Activated CD4-positive, alpha-beta T cell treated with anti-CD3 and anti-CD28 coated beads, Interleukin-2, amount 50 U/mL, for 4 hours (primary cell): ENCODE measurements at places on chromosomes 4 and X.
A peak's percentile ranks its signal among the peaks of the same experiment; 100 is the strongest.

DNA sequence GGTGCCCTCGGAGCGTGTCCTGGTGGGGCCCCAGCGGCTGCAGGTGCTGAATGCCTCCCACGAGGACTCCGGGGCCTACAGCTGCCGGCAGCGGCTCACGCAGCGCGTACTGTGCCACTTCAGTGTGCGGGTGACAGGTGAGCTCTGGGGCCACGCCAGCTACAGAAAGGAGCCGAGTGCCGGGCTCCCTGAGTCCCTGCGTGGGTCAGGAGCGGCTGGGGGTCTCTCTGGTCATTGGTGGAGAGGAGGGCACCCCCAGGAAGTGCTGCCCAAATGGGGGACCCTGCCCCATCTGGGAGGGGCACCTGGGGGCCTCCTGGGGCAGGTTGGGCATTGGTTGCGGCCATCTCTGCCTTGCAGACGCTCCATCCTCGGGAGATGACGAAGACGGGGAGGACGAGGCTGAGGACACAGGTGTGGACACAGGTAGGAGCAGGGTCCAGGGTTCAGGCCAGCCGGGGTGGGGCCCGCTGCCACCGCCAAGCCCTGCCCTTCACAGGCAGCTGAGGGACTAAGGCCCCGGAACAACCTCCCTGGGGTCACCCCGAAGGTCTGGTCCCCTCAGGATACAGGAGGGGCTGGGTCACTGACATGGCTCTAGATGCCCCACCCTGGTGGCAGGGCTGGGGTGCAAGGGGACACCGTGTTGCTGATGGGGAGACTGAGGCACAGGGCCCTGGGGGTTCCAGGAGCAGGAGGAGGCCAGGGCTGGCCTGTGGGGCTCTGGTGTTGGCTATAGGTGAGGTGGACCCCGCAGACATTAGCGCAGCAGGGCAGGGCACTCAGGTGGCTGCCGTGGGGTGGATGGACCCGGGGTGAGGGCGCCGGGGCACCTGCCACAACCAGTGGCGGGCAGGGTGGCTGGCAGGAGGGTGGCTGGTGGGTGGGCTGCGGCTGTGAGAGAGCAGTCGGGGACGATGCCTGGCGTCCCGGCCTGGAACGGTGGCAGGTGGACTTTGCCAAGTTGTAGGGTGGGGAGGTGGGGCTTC lies 6.6 kb downstream of the FGFR3 start:
- no peak for DNase-seq

- DNase-seq: no peak
Observed at GRCh38 chr4:6699903-6700302, 6.2 kb downstream of the S100P start.

DNA sequence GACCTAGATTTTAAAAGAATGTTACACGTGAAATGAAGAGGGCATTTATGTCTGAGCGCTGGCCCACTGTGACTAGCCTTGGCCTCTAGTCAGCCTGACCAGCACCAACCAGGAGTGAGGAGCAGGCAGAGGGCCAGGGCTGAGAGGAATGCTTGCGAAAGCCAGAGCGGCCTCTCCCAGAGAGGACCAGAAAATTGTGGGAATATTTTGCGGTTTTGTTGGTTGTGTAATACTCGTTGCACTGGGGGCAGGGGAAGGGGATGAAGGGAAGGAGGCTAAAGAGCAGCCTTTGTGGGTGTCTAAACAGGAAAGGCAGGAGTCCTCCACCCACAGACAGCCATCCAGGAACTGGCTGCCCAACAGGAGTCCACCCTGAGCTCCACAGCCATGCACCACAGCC lies 3.8 kb downstream of the GABRE start:
- DNase-seq: no peak

DNA sequence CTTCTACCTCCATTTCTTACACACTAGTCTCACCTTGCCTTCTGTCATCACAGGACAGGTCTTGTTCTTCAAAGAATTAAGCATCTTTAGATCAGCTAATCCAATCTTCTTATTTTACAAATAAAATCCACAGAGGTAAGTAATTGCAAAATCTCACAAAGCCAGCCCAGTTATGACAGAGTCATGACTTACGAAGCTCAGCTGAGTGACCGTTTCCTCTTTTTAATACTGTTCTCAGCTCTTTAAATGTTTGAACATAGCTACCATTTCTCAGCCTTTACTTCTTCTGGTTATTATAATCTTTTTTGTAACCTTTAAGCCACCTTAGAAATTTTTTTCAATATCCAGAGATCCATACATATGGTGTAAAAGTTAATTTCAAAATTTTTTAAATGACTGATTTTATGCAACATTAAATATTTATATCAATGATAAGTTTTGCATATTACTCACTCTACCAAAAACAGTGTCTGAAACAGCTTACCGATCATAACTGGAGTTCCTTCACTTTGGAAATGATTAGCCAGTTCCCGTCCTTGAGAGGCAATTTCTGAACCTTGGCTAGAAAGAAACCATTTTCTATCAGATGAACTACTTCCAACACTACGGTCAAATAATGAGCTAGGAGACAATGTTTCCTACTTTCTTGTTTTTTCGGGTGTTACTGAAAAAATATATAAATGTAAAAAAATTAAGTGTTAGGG lies 8.8 kb downstream of the ANKRD37 start:
- DNase-seq: no peak

DNA sequence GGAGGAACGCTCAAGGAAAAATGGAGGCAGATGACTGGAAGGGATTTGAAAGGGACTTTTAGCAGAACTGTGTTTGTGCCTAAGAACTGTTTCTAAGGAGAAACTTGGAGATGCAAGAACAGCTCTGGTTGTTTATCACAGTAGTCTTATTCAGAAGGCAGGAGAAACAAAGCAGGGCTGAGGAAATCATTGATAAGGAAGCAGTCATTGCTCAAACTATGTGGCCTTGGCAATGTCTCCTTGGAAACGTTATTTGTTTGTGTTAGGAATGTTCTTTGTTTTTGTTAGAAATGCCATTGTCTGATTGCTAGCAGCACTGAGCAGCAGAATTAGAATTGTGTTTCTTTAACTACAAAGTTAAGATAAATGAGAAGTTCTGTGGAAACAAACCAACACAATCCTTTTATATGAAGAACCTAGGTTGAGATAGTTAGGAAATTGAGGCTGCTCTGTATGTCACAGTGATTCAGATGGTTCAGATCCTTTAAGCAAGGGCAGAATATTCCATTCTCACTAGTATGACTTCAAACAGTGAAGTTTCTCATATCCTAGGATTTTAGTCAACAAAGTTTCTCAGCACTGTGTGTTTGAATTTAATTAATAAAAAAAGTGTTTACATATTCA lies 1191.3 kb upstream of the IGFBP7 start:
- no peak for DNase-seq

- DNase-seq: no peak
Observed at GRCh38 chr4:90648311-90648710, 521.1 kb downstream of the CCSER1 start.

DNA sequence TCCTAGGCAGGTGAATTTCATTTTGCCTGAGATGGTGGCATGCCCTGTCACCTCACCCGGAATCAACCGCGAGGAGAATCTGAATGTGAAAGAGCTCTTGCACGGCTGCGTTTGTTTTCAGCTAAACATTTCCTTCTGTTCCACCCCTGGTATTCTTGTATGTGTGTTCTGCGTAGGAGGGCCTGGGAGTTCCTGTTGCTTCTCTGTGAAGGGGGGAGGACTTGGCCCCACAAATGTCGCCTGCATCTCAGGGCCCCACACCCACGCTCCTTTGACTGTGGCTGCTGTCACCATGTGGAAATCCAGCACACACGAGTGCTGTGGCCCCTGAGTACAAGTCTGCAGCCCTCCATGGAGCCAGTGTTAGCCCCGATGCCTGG lies 45.8 kb upstream of the CLCN4 start:
- peak; percentile 64 for DNase-seq

DNA sequence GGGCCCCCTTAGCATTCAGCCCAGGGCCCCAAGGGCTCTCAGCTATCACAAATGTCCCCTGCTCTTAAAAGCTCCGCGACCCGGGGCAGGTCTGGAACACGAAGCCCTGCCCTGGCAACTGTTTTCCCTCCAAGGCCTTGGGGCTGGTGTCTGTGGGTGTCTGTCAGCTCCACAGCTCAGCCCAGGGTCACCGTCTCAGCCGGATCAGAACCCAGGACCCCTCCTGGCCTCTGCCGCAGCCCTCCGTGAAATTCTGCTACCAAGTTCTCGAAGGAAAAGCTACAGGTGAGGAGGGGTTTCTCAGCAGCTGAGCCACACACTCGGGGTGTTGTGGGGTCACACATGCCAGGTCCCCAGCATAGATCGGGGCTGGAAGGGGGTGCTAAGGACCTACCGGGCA lies 61.2 kb downstream of the ACOX3 start:
- no peak for DNase-seq

GRCh38 chrX:22141047-22141730 lies 109.1 kb downstream of the PHEX start:
- DNase-seq: no peak

GRCh38 chr4:110196871-110197528 lies 1.4 kb downstream of the ELOVL6 start:
- DNase-seq: peak; percentile 41

GRCh38 chrX:8424912-8425311 lies 39.7 kb upstream of the VCX3B start:
- no peak for DNase-seq

DNA sequence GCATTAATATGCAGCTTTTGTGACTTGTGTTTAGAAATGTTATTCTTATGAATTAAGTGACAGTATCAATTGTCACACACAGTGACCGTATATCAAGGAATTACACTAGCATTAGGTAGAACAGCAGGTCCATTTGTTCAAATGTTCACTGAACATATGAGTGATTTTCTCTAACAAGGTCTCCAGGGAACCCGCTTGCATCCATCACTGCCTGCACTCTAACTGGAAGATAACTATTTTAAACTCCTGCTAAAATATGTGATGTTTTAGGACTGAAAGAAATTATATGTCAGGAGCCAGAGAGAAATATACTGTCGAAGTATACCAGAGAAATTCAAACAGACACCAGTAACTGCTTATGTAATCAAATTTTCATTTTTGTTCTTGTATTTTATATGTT lies 1395.7 kb downstream of the PCDH18 start:
- DNase-seq: no peak

GRCh38 chrX:100435726-100436125 lies 25.7 kb upstream of the PCDH19 start:
- no peak for DNase-seq

DNA sequence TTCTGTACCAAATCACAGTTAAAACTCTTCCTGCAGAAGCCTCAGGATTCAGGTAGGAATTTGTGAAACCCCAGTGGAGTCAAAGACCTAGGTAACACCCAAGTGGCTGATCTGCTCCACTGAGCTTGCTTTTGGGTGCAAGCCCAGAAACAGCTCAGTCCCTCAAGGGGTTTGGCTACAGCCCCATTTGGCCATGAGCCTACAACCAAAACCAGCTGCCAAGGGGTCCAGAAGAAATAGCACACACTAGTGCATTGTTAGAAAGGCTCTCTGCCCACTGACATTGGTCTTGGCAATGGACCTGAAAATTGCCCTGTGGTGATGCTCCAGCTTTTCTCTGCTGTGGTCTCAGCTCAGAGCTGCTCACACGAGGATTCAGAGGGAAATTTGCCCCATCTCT lies 577.4 kb upstream of the INTU start:
- no peak for DNase-seq
